ENCODE measurements at places on chromosomes 5 and 9.

DNA sequence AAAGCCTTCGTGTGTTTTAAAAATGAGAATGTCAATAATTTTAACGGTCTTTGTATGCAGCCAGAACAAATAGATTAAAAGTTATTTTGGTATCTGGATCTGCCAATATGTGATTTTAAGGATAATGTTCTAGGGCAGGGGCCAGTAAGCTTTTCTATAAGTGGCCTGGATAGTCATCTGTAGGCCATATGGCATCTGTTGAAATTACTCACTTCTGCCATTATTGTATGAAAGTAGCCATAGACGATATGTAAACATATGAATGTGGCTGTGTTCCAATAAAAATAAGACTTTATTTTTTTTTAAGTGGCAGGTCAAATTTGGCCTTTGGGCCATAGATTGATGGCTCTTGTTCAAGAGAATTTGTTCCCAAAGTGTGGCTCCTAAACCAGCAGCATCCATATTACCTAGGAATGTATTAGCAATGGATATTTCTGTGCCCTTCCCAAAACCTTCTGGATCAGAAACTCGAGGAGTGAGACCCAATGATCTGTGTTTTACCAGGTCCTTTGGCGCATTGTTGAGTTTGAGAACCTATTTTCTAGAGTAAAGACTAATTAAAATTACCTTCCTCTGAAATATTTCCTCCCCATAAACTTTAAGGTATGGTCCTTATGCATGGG, 55.9 kb downstream of the C6 start:
- DNase-seq, result no peak

DNA sequence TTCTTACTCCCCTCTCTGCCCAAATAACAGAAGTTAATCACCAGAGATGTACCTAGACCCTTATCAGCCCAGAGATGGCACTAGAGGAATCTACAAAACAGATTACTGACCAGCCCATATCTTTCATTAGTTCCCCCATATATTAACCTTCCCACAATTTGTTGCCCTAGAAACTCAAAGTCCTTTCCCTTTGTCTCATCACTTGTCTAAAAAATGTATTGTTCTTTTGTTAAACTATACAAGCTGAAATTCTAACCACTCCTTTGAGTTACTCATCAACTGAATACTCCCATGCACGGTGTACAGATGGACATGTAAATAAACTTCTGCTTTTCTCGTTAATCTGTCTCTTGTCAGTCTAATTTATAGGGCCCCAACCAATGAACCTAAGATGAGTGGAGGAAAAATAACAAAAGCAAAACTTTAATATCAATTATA, 130.9 kb downstream of the CCDC192 start:
- DNase-seq, result no peak

DNA sequence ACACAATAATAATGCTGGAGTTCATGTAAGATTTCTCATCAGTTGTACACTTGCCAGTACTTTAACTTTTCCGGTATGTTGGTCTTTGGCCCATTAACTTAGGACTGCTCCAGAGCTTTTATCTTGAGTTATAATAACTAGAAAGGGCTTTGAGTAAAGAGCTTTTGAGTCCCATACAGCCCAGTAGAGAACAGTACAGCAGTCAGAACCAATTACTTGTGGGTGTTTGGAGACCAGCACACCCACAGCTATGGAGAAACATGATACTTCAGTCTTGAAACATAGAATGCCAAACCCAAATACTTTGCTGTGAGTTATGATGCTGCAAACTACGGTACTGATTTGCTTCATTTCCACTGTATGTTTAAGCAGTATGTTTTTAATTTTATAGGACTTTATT, 374.3 kb downstream of the CCDC171 start:
- DNase-seq, result no peak

DNA sequence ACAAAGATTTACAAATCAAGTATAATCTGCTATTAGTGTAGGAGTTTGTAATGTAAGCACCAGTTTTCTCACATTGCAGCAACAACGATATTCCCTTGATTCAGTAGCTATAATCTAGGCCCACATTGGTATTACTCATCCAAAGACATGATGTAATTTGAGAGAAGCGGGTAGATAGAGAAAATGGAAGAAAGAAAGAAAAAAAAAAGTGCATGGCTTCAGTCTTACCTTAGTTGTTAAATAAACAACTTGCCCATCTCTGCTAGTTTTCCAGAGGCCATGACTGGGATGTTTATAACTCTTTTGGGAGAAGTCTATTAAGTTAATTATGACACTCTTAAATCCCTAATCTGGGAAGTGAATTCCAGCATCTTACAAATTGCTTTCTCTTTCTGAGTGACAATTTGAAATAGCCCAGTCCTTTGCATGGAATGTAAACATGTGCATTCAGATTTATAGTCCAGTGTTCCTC, 2.8 kb downstream of the MELK start:
- DNase-seq, result no peak

DNA sequence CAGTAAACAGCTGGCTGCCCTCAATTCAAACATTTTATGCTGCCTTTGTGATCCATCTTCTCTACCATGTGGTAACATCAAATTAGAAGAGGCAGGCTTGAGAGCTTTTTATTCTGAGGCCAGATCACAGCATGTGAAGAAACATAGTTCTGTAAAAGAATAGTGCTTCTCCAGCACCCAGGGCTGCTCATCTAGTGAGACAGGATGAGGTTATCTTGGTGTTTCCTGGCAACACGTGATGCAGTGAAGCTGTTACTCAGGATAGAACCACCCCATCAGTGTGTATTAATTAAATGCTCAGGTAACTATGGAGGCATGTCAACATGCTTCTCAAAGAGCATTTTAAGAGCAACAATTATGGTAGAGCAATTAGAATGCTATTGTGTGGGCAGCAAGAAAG, 400.5 kb upstream of the ACO1 start:
- no peak for DNase-seq

DNA sequence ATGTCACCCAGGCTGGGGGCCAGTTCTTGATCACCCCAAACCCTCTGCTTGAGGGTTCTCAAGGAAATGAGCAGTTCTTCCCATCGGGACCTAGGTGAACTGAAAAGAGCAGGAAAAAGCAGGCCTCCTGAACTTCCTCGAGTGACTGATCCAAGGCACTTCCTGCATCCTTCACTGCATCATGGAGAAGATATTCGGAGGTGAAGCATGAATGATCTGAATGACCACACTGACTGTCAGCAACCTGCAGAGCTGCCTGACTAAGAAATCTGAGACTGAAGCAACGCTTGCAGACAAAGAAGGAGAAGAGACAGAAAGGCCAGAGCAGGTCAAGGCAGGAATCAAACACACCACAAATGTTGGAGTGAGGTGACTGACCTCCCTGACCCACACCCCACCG, 420.2 kb downstream of the AGTPBP1 start:
- DNase-seq, result no peak

DNA sequence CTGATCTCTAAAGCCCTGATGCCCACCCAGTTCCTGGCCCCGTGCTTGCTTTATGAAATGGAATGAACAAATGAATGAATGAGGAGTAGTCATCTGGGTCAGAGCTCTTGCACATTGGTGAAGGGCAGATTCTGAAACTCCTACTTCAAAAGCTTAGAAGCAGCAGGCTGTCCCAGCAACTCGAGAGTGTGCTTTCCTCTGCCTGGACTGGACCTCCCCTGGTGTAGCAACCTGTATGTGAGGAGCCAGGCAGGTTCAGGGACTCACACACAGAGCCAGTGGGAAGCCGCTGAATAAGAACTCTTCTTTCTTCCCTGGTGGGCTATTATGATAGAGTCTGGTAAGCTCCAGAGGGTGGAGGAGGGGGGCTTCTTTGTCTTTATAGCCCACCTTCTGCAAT, 396.4 kb downstream of the CDK5RAP2 start:
- DNase-seq, result no peak

All from NCI-H510A treated with DMSO at 0.1 percent for 48 hours (cell line).